Stromal cell of bone marrow (primary cell): ENCODE measurements at places on chromosomes 2 and 18.
A peak's percentile ranks its signal among the peaks of the same experiment; 100 is the strongest.

- no peak for DNase-seq
These were observed 121.8 kb downstream of the GPR39 start for GRCh38 chr2:132538331-132538855.

DNA sequence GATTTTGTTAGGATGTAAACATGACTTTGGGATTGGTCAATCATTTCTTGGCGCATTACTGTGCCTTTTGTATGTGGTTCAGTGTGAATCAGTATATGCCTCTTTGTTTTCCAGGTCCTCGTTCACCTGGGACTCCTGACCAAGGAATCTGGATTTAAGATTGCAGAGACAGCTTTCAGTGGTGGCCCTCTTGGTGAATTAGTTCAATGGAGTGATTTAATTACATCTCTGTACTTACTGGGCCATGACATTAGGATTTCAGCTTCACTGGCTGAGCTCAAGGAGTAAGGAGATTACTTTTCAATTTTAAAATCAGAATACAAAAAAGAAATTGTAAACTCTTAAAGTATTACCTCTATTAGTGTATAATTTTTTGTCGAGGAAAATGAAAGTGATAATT lies 87.6 kb downstream of the MGAT5 start:
- DNase-seq, result no peak

GRCh38 chr2:108988076-108988795 lies 784 bp downstream of the EDAR start:
- DNase-seq, result no peak

DNA sequence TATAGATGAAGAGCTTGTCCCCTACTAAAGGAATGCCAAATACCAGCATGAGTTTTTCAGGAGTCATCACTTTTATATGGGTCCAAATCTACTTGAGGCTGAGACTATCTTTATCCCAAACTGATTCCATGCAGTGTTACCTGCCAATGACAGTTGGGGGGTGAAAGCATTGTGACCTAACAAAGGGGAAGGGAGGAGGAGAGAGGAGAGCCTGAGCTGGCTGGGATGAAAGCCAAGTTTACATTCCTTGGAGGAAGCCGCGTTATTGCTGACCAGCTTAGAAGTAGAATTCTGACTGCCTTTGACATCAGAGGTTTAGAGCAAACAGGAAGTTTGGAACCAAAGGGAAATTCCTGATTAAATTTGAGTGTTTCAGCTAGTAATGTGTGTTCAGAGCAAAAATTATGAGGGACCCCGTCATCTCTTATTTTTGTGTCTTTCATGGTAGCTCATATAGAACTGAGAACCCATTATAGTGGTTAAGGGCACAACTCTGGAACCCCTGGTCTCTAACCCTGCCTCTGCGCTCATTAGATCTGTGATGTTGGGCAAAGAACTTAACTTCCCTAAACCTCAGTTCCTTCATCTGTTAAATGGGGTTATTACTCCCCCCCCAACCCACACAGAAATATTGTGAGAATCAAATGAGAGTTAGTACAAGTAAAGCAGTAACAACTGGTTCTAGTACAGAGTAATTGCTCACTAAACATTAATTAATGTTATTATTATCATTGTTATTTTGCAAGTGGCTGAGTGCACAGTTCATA lies 199.3 kb upstream of the EPAS1 start:
- peak; percentile 92 for DNase-seq

GRCh38 chr2:166104773-166105172 lies 23.0 kb downstream of the SCN1A start:
- DNase-seq, result no peak

- DNase-seq, result no peak
These were observed 1.4 kb upstream of the IHH start for GRCh38 chr2:219062081-219062480.

DNA sequence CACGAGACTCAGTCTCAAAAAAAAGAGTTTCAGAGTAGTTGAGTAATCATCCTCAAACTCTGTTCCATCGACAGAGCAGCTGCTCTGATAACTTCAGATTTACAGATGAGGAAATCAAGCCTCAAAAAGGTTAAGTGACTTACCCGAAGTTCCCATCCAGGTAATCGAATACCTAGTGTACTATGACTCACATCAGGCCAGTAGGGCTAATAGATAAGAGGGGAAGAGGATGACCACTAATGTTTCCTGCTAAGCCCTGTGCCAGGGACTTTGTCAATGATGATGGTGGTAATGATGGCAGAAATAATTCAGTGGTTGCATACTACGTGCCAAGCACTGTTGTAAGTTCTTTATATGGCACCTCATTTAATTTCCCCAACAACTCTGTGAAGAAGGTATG lies 80.9 kb downstream of the PLB1 start:
- DNase-seq, result no peak

DNA sequence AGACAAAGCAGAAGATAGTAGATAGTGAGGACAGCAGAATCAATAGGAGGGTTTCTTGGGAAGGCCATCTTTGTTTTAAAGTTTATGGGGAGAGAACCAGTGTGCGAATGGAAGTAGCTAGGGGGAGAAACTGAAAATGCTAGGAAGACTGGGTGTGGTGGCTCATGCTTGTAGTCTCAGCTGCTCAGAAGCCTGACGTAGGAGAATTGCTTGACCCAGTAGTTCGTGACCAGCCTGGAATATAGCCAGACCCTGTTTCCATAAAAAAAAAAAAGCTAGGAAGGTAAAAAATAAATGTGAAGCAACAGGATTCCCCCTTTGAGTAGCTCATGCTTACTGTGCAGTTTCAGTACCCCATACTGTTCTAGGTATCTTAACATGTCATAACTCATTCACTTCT lies 19.2 kb upstream of the DRC1 start:
- no peak for DNase-seq

DNA sequence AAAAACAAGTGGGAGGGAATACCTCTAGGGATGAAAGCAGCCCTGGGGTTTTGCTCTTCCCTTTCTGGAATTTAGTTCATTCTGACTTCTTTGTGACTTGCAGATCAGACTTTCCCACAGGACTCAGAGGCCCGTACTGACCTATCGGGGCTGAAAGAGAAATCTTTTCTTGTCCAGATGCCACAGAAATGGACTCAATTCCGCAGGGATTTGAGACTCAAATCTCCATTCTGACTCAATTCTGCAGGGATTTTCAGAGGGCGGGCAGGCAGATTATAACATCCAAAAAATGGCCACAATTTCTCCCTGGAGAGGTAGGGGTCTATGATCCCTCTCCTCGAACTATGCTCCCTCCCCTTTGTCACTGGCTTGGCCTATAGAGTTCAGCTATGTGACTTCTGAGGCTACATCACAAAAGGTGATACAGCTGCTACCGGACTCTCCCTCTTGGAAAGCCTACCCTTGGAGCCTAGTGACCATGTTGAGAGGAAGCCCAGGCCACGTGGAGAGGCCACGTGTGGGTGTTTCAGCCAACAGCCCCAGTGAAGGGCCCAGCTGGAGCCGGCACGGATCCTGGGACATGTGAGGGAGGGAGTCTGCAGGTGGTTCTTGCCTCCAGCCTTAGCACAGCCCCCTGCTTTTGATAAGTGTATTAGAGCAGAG lies 4.8 kb upstream of the EFHD1 start:
- DNase-seq, result no peak

GRCh38 chr18:75638776-75639471 lies 211.4 kb upstream of the SMIM21 start:
- peak; percentile 22 for DNase-seq

GRCh38 chr2:75204833-75205232 lies 5.5 kb upstream of the TACR1 start:
- DNase-seq, result no peak

- no peak for DNase-seq
These were observed 297.1 kb downstream of the AGPS start for GRCh38 chr2:177689623-177690022.

- no peak for DNase-seq
These were observed 17.8 kb upstream of the ATL2 start for GRCh38 chr2:38394903-38395341.

DNA sequence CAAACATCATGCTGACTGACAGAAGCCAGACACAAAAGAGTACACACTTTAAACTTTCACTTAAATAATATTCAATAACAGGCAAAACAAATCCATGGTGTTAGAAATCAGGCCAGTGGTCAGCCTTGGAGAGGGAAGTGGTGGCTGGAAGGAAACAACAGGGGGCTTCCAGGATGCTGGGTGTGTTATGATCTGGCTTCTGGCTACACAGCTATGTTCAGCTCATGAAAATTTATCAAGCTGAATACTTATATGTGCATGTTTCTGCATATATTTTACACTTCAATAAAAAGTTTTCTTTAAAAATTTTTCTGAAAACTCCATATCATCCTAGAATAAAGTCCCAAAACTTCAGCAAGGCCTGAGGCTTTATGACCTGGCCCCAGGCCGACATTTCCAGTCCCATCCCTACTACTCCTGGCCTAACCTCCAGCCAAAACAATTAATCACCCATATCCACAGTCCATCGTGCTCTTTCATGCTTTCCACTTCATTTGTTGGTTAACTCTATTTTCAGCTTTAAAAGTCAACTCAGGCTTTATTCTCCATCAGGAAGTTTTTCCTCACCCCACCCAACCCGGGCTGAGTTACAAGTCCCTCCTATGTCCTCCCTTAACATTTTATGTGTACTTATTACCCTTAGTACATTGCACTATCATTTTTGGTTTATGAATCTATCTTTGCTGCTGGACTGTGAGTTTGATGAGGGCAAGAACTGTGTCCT lies 27.9 kb upstream of the SPTBN1 start:
- peak; percentile 51 for DNase-seq

DNA sequence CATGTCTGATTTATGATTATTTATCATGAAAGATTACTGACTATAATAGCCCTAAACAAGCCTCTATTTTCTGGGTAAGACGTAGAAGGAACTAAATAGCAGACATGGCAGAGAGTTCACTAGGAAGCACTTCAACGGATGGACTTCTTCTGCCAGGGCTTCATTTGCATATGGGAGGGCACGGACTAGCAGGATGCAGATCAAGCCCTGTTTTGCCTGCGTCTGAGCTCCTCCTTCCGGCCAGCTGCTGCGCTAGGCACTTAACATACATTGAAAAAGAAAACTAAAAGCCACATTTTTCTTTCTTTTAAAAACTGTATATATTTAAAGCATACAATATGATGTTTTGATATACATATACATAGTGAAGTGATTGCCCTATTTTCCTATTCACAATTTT lies 340.0 kb upstream of the MEX3C start:
- no peak for DNase-seq

- no peak for DNase-seq
These were observed 197.8 kb upstream of the PXDN start for GRCh38 chr2:1942146-1942545.

- DNase-seq, result no peak
These were observed 174.1 kb downstream of the ANKRD44 start for GRCh38 chr2:197136452-197136851.

DNA sequence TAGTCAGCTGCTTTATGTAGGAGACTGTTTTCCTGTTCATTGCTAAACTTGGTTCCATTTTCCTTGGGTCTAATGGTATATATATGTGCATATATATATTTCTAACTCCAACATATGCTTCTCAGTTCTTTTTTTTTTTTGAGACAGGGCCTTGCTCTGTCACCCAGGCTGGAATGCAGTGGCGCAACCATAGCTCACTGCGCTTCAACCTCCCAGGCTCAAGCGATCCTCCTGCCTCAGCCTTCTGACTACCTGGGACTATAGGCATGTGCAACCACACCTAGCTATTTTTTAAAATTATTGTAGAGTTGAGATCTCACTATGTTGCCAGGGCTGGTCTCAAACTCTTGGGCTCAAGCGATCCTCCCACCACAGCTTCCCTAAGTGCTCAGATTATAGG lies 22.1 kb downstream of the STPG4 start:
- DNase-seq, result no peak

DNA sequence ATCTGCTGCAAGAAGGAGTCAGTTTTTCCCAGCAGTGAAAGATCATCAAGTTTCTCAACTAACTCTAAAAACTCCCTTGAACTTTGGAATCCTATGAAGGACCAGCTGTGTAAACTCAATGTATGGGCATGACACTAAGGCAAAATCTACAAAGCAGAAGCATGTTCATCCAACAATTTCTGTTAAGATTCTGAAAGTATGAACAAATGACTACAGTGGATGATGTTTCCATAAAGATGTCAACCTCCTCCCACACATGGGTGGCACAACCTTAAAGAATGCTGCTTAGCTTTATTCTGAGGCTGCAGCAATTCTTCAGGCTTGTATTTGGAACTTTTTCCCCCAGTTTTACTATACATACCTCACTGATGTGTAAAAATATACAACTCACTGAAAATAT lies 47.2 kb downstream of the WDR33 start:
- no peak for DNase-seq

- no peak for DNase-seq
These were observed 33.4 kb upstream of the ATP8B1 start for GRCh38 chr18:57836557-57836956.

- no peak for DNase-seq
These were observed 340.3 kb downstream of the CYRIA start for GRCh38 chr2:16325016-16325975.

DNA sequence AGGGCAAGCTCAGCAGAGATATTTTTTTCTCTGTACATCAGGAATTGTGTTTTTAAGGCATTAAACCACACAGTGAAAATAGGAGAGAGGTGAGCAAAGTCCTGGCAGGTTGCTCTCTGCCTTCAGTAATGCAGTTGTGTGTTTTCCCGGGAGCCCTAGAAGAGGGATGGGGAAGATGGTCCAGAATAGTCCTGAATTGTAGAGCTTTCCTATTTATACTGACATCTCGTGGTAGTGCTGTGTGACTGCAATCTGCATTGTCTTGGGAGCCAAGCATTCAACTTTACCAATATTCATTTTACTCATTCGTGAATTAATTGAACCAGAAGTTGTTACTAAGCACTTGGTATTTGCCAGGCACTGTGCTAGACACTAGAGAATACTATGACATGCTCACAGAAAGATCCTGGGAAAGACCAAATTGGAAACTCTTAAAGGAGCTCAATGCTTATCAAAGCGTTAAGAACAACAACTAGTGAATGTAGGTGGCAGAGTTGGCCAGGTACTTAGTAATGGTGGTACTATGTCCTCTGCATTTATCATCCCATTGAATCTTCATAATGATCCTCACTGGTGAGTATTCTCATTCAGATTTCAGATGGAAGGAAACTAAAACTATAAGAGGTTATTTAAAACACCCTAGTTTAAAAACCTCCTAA lies 214.6 kb downstream of the TRIB2 start:
- DNase-seq, result no peak

DNA sequence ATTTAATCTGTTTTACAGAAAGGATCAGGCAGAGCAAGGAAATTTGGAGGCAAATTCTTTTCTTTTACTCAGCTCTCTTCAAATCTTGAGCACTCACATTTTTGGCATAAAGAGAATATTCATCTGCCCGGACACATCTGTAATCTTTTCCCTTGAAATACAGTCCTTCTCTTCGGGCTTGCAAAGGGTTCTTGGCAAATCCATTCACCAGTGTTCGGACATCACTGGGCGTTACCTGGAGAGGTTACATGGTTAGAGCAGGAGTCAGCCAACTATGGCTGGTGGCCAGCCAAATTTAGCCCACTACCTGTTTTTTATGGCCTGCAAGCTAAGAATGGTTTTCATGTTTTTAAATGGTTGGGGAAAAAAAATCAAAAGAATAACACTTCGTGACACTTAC lies 2.1 kb downstream of the PFN4 start:
- DNase-seq, result no peak

DNA sequence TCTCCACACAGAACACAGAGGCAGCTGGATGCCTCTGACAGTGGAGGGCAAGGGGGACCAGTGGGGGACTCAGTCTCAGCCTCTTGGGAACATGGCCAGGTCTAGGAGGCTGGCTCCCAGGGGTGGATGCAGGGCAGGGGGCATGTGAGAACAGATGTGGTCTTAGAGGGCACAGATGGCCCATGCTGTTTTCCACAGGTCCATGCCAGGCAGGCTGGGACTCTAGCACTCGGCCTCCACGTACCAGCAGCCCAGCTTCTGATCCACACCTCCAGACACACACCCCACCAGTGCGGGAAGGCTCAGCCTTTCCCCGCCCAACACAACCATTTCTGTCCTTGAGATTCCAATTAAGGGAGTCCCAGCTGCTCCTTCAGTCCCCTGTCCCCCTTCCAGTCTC lies 42.4 kb downstream of the TNS1 start:
- DNase-seq, result no peak
